ENCODE measurements at places on chromosomes 11 and 22.

GRCh38 chr11:69240332-69241074, 53.5 kb upstream of the MYEOV start:
- no peak for DNase-seq

DNA sequence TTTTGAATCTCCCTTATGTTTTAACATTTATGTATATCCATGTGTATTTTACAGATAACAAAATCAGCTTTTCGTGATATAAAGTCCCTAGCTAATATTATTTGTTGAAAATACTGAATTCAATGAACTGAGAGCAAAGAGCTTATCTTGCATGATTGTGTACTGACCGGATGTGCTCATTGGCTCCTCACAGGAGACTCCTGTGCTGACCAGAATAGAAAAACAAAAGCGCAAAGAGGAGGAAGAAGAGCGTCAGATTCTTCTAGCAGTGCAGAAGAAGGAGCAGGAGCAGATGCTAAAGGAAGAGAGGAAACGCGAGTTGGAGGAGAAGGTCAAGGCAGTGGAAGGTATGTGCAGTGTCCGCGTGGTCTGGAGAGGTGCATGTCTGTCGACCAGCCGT, 39.4 kb upstream of the SLC25A18 start:
- DNase-seq: no peak

DNA sequence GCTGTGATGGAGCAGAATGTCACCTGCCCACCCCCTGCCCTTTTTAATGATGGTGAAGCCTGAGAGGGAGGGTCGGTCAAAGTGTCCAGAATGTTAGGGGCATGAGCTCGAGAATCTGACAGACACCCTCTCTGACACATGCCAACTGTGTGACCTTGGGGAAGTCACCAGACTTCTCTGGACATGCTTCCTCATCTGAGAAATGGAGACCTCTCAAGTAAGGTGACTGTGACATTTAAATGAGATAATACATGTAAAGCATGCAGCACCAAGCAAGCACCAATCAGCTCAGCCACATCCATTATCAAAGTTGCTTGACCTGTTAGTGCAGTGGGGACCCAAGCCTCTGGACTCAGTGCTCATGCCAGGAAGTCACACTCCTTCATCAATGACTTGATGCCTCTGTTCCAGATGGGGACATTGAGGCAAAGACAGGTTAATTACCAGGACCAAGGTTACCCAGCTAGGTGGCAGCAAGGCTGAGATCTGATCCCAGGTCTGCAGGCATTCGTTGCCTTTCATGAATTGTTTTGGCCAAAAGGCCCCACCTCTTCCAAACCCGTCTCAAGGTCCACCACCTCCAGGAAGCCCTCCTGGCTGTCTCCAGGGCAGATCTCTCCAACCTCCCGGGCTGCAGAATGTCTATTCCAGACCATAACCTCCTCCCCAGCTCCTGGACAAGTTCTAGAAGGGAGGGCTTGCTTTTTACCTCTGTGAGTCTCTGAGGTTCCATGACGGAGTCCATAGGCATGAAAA, 38.8 kb upstream of the SYT7 start:
- DNase-seq: no peak

DNA sequence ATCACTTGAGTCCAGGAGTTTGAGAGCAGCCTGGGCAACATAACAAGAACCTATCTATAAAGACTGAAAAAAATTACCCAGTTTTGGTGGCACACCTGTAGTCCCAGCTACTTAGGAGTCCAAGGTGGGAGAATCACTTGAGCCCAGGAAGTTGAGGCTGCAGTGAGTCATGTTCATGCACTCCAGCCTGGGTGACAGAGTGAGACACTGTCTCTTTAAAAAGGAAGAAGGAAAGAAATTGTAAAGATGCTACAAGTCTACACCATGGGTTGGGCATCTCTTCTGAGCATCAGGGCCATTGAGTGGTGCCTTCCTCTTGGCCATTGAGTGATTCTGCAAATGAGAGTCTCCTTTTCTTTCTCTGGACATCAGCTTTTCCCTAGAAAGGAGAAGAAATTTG, 15.7 kb upstream of the MTMR3 start:
- DNase-seq: no peak

GRCh38 chr11:93694109-93694508, 32.6 kb downstream of the CEP295 start:
- DNase-seq: no peak

DNA sequence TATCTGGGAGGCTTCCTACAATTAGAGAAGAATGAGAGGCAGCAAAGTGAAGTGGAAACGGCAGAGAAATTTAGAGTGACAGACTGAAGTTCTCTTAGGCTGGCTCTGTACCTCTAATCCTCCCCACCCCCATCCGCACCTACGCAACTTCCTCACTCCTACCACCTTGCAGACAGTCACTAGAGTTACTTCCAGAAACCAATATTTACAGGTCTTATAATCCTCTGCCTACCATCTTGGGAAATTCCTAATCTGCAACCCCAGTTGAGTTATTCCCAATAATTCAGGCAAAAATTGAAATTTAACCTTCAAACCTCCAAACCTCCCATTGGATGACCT, 71.7 kb downstream of the PAK1 start:
- no peak for DNase-seq

- DNase-seq: no peak
Measured at GRCh38 chr22:31062566-31063230, 18.4 kb upstream of the SMTN start.

DNA sequence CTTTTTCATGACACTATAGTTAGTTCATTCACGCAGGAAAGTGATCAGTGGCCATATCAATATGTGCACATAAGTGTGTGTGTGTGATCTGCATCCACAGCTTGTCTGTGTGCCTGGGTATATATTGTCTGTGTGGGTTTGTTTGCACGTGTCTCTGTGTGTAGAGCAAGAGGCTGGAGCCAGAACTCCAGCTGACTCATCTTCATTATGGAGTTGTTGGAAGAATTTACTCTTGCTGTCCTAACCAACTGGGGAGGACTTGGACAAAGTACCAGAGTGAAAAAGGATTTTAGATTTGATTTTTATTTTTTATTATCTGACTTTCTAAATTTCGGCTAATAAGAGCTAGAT, 63.9 kb downstream of the TP53I11 start:
- DNase-seq: no peak

DNA sequence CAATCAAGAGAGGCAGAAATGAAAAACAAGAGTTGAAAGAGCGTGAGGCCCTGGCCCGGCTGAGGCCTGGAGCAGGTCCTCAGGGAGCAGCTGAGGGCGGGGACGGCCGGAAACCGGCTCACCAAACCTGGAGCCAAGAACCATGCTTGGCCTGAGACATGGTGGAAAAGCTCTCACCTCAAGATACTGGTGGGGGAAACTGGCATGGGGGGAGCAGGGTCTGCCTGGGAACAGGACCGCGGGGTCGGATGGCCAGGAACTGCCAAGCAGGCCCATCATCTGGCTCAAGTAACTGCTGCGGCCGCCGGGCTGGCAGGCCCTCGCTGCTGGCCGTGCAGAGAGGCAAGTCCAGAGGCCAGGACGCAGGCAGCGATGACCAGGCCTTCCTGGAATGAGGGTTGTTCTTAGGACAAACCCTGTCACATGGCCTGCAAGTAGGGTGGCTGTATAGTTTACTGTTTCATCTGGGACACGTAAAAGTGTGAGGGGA, 18.9 kb upstream of the WNT11 start:
- DNase-seq: no peak

DNA sequence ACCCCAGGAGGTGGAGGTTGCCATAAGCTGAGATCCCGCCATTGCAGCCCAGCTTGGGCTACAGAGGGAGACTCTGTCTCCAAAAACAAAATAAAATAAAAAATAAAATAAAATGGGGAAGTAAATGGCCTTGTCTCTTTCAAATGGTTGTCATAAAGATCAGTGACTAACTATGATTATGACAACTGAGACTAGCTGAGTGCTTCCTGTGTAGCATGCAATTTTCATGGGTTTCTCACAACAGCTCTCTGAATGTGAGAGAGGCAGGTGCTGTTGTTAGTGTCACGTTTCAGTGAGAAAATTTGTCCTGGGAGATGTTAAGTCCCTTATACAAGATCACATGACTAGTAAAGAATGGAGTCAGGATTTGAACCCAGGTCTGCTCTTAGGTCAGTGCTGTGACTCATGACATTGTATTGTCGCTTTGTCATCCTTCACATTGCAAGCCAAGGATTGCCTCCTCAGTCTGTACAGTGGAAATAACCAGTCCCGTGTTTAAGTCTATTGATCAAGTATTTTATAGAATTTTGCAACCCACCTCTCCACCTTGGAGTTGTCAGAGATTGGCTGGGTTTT, 163.3 kb upstream of the CCDC90B start:
- DNase-seq: no peak

DNA sequence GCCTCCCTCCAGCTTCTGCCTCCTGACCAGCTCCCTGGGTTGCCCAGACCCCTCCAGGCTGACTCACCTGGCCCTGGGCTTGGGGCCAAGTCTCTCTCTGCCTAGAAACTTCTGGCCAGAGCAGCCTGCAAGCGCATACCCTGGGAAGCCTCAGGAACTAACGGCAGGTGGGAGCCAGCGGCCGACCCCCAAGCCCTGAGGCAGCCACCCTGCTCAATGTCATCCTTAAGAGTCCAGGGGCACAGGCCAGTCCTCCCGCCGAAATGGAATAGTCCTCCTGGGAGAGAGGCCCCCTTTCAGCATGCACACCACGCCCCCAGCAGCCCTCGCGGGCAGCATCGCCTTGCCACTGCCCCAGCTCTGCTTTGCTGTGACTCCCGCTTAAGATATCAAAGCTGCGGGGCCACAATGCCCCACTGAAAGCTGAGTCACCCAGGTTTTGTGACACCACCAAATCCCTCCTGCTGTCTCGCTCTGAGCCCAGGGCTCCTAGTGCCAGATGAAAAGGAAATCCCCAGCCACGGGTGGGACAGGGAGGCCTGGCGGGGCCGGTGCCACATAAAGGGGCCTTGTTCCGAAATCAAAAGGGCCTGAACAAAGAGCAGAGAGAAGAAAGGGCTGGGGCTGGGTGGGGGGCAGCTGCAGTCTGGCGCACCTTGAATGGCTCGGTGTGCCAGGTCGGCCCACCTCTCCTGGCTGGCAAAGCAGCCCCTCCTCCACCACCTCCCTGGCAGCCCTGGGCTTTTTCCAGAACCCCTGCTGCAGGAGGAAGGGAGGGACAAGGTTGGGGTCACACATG, 21.4 kb upstream of the FGF3 start:
- DNase-seq: no peak

GRCh38 chr11:22730319-22730718, 63.9 kb downstream of the GAS2 start:
- no peak for DNase-seq

DNA sequence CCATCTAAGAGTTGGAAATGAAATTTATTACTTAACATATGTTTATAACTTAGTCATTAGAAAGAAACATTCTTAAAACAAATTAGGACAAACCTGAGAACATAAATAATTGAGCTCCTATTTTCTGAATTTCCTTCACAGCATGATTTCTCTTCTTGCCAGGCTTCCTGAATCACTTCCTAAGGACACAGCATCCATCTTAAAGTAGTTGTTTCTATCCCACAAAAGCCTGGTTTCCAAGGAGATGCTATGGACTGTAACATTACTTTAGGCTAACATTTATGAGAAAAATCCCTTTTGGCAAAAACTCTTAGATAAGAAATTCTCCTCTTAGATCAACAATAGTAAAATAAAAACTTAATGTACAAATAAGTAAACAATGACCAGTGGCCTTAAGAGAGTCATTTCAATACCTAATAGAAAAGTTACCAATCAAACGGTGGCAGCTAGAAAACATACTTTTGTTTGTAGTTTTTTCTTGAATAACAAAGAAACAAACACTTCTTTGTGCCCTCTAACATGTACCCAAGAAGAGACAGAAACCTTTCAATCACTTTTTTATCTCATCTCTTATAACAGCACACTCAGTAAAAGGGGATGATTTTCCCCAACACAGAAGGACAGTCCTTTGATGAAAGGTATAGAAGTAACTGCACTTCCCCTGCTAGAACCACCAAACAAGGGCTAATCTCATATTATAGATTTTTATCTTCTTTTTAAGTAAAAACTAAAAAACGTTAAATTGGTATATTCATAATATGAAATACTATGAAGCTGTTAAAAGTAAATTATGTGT, 74.5 kb downstream of the TTC28 start:
- no peak for DNase-seq

- DNase-seq: no peak
Measured at GRCh38 chr11:126163074-126163700, 48.3 kb downstream of the RPUSD4 start.

DNA sequence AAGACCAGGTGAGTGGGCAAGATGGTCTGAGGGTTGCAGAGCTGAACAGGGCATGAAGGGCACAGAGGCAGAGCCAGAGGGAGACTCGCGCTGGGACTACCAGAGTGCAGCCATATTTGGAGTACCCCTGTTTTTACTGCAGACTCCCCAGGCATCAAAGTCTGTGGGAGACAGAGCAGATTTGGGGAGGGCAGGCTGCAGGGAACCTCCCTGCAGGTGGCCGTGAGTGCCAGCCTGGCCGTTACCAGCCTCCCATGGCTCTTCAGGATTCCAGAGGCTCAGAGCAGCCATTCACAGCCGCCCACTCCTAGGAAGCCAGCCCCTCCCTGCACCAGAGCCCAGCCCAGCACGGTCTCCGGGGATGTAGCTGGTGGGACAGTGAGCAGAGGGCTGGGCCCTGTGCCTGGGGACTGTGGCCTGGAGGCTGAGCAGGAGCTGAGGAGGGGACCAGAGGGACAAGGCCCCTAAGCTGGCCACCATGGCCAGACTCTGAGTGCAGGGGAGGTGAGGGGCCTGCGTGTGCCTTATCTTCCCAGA, at the start of gene SEPTIN3:
Gene SEPTIN3 (plus strand): TSS at position 334 of the 537 bp plus-strand sequence. CDS start 2,050 bp downstream, outside the sequence.
- peak; percentile 54 for DNase-seq

- DNase-seq: no peak
Measured at GRCh38 chr22:49536571-49537131, 291.0 kb downstream of the BRD1 start.

DNA sequence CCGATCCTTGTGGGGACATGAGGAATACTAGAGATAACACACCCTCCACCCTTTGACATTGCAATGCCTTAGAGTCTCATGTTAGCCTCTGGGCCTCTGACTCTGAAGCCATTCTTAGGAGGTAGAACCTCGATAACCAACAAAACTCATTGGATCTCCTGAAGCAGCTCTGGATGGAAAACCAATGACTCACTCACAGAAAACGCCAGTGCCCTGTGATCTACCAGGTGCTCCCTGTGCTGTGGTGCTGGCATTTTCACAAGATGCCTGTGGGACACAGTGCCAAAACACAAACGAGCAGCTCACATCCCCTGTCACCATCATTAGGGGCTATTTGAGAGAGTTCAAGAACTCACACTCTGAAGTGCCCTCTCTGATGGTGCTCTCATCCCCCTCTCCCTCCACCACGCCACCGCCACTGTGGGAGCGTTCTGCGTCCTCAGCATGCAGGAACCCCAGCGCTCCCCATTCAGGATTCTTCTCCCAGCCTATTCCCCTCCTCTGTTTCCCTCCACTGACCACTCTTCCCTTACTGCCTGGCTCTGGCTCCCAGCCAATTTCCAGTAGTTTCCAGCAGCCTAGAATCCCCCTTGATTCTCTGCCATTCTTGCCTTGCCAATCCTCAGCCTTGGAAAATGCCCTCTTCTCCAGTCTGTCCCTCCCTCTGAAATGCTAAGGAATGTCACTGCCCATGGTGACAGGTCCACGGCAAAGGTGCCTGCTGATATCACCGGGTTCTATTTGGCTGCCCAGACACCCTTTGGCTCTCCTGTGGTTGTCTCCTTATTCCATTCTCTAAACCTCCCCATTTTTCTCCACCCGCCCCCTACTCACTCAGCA, 4.7 kb upstream of the POLD4 start:
- DNase-seq: no peak
